ENCODE measurements at places on chromosomes 13 and 19. TPM values are rescaled to one million over a fixed set of nuclear protein-coding genes. Genes with fewer than 3 reads are reported as not detected.

GRCh38 chr13:70080012-70080411, 27.6 kb upstream of the ATXN8OS start:
- DNase-seq, result no peak

DNA sequence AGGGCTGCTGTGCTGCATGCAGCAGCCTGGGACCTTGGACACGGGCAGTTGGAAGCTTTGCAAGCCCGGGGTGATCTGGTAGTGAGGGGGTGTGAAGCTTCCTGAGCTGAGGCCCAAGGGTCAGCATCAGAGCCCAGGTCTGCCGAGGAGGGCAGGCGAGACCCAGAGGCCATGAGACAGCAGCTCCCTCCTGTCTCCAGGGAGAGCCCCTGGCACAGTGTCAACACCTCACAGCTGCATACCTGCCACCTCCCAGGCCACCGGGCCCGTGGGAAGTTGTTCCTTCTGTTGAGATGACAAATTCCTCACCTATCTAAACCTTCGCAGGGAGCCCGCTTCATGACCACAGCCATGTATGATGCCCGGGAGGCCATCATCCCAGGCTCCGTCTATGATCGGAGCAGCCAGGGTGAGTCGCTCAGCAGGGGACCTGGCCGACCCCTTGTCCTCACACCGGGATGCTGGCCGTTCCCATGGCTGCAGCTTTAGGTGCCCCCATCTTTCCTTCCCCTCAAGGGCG, 32.1 kb downstream of the CERS1 start:
- DNase-seq, result no peak

The DPF1 gene
- total RNA-seq, result 8.3 TPM

The HSD17B14 gene
- 20.9 TPM for total RNA-seq

The PNMA8A gene
- total RNA-seq, result 3.1 TPM

The RFPL4AL1 gene
- total RNA-seq, result not detected

The PIAS4 gene
- total RNA-seq, result 19.5 TPM

GRCh38 chr19:20611866-20612265, 46.3 kb upstream of the ZNF737 start:
- no peak for DNase-seq

DNA sequence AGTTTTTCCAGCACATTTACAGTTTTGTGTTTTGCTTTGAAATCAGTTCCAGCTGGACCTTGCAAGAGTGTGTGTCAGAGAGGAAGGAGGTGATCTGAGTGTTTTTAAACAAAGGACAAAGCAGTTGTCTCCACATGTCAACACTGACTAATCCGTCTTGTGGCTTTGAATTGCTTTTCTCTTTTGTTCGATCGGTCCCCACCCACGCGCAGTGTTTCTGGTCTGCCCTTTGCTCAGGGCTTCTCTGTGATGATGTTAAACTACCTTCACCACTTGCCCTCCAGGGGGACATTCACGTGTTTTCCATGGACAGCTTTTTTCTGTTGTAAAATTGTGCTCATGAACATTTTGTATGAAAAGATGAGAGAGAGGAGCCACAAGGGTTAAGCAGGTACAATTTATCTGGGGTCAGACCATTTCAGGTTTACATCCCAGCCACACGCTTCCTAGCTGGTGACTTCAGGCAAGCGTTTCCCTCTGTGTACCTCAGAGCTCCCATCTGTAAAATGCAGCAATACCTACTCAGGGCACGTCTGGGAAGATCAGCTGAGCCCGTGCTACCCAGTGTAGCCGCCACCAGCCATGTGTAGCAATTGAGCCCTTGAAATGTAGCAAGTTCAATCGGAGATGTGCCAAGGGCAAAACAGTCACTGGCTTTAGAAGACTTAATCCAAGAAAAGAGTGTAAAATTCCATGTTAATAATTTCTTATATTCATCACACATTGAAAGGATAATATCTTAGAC, 13.5 kb upstream of the PLA2G4C start:
- peak; percentile 67 for DNase-seq
